Stimulated activated CD8-positive, alpha-beta memory T cell treated with anti-CD3 and anti-CD28 coated beads, Interleukin-4, amount 100 ng/mL, for 4 hours (primary cell): ENCODE measurements at places on chromosomes 3 and 15.

DNA sequence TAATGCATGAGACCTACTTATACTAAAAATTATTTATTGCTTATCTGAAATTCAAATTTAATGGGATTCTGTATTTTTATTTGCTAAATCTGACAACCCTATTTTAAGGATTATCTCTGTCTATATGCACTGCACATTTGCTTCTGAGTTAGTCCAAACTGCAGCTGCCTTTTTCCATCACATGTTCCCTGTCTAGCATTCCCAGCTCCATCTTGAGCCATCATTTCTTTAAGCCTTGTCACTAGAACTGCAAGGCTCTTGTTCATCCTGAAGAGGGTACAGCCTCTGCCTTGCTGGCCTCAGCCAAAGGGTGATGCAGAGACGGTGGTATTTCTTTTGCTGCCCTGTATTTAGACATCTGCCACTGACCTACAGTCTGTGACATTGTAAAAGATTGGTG lies 125.8 kb upstream of the STT3B start:
- DNase-seq: no peak

- DNase-seq: no peak
Measured at GRCh38 chr3:125386811-125387210, 11.7 kb upstream of the ZNF148 start.

DNA sequence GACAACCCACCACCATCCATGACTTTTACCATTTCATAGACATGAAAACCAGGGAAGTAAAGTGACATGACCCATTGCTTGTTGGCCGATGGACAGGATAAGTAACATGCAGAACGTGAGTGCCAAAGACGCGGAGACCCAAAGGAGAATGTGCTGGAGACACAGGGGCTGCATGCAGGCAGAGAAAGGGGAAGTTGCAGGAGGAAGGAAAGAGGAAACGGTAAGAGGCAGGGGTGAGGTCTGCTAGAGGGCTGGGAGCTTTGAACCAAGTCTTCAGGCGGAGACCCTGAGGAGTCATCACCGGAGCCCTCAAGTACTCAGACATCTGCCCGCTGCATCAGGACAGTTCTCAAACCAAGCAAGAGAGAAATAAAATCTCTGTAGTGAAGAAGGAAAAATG lies 34.9 kb downstream of the MAGEF1 start:
- DNase-seq: no peak

DNA sequence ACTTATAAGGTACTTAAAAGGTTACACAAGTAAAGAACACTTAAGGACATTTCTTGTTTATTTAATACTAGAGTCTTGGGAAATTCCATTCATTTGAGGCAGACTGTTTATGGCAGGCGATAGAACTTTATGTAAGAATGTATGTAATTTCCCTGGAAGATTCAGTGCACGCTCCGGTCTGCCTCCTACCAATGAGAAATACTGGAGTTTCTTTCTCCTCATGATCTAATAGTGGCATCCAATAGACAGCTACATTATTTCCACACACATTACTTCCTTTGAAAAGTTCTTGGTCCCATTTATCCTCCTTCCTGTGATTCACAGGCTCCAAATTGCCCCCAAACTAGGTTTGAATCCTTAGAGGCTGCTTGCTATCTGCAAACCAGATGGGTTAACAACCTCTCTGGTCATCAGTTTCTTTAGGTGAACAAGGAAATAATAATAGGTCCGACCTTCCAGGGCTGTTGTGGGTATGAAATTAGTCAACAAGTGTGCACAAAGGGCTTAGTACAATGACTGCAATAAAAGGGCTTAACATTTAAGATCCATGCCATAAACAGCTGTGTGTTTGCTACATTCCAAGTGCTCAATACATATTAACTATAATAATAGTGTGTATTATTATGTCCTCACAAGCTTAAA lies 30.7 kb downstream of the EIF4E3 start:
- no peak for DNase-seq

DNA sequence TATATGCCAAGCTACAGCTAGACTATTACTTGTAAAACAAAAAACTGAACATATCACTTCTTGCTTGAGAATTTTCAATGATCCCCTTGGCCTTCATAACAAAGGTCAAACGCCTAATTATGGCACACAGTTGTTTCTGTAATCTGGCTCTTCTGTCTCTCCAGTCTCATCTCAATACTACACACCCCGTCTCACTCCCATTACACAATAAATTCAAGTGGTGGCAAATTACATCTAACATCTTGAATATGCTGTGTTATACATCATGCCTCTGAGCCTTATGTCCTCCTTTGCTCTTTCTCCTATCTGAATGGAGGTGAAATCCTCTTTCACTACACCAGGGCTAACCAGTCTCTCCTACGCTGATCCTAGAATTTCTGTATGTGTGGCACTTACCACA lies 140.4 kb downstream of the TBL1XR1 start:
- DNase-seq: no peak
